ENCODE measurements at places on chromosomes 2 and 18. TPM values are rescaled to one million over a fixed set of nuclear protein-coding genes. Genes with fewer than 3 reads are reported as not detected.

GRCh38 chr2:213451542-213452239, 167.4 kb downstream of the SPAG16 start:
- DNase-seq = peak; percentile 0

DNA sequence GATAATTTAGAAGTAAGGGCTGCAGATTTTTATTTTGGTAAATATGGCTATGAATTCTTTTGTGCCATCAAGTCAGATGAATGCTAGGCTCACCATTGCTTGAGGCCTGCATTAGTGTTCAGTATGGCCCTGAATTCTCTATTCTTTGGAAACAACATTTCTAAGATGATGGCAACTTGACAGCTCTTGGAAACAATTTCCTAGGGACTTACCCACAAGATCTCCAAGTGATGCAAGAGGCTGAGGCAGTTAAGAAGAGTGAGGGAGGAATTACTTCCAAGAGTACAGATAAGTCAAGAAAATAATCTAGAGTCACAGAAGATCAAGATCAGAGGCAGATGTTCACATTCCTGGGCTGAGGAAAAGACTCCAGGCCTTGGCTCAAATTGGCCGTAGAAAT, 129.1 kb downstream of the NRP2 start:
- no peak for DNase-seq

GRCh38 chr18:76476665-76477561, 18.1 kb downstream of the ZNF516 start:
- no peak for DNase-seq

FEV gene
- polyA plus RNA-seq = not detected

DNA sequence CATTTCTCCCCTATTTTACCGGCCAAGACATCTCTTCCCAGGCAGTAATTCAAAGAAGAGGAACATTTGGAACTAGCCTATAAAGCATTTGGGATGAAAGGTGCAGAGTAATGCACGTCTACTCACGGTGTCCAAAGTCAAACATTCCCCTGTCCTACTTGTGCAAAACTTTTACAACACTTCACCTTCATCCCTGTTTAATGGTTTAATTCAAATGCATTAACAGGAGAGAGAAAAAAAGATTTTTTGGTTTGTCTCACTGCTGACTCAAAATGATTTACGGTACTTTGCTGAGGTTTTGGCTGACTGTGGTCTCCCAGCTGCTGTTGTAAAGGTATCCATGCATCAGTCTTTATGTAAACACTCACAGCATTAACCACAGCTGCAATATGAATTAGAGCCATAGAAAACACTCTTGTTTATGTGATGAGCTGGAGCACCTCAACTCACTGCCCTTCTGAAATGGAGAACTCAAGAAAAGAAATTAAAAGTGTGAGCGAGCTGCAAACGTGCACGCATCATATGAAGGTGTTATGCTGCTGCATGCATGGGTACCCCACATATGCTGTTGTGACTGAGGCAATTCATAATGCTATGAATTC, 220.5 kb downstream of the PIEZO2 start:
- no peak for DNase-seq

DNA sequence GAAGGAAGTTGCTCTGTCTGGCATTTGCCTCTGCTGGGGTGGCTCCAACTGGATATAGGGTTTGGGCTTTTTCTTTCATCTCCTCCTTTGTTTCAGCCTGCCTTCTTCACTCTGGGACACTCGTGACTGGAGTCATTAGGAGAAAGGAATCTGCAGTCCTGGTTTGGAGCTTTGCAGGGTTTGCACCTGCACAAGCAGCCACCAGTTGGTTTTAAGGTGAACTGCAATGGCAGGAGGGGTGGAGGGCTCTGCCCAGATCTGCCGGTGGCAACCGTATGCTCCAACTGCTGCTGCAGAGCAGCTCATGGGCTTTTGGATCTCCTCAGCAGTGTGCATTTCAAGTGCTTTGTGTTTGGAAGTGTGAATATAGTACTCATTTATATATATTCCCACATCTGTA, 131.3 kb upstream of the MGAT5 start:
- no peak for DNase-seq

- no peak for DNase-seq
Measured at GRCh38 chr2:22525681-22526080, 859.3 kb upstream of the KLHL29 start.

- no peak for DNase-seq
Measured at GRCh38 chr2:234257859-234258561, 207.5 kb downstream of the SPP2 start.

ALPG gene
- polyA plus RNA-seq = not detected

- DNase-seq = no peak
Measured at GRCh38 chr2:109633284-109633961, 19.3 kb downstream of the SOWAHC start.

DNAH7 gene
- 5.2 TPM for polyA plus RNA-seq

GRCh38 chr2:98884658-98885057, 51.4 kb downstream of the CRACDL start:
- no peak for DNase-seq

GRCh38 chr2:46134531-46135227, 162.5 kb upstream of the EPAS1 start:
- no peak for DNase-seq

DNA sequence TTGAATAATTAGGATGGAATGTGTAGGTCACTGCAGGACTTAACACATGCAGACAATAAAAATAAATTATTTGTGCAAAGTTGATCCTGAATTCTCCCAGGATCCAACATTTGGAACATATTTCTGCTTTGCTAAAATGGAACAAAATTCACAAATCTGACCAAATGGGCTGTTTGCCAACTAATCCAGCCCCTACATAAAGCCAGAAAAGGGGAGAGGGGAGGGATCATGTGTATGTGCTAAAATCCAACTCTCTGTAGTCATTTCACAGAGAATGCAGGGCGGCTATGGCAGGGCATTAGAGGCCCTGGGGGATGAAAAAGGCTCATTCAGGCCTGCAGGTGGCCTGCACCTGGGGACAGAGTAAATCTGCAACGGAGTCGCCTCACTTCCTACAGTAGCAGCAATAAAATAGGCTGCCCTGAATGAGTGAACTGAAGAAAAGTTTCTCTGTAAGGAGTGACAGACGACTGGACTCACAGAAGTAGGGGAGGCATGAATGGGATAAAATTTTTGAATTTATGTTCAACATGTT, 4.0 kb upstream of the ZFP36L2 start:
- no peak for DNase-seq

DNA sequence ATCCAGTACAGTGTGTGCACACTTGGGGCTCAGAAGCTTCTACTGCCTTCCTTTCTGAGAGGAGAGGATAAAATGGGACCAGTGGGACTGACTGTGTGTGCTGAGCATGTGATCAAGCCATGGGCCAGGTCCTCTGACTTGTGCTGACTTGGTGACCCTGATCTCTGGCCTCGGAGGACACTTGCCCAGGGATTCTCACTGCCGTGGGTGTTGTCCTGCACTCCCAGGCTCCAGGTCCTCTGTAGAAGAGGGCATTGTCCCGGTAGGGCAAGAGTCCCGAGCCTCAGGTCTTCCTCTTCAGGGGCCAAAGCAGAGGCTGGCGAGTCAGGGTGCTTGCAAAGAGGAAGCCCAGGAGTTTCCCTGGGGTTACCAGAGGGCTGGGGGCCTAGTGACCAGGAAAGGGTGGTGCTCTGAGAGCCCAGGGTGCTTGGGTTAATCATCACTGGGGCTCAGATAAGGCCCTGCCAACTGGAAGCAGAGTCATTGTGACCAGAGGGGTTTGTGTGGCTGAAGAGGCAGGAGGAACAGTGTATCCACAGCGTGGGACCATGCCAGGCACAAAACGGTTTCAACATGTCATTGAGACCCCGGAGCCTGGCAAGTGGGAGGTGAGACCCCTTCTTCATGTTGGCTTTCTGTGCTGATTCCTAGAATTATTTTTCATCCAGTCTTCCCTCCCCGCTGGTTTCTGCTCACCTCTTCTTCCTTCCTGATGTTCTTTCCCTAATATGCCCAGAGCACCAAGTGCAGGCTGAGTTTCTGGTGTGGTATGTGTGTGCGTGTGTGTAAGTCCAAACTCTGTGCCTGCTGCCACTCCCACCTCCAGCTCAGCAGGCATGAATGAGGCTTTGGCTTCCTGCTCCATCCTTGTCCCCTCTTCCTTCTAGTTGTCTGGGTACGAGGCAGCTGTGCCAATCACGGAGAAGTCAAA, at the start of gene GCKR:
GCKR (plus strand) TSS at position 483 of the 931 bp plus-strand sequence; CDS start at position 549, 66 bp downstream.
- DNase-seq = no peak

DNA sequence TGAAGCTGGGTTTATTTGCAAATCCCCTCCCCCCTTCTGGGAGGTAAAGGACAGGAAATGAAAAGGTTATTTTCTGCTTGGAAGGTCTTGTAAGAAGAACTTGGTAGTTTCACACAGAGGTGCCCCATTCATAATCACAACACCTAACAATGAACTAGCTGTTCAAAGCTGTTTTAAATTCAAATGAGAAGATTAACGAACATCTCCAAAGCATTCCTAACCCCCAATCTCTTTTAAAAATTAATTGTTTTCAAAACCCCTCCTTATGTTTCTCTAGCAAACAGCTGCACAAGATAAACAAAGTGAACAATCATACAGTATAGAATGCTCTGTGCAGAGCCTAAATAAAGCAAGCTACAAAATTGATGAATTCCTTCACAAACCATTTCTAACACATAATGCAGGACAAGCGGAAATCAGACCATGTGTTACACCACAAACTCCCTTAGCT, 271.4 kb downstream of the SATB2 start:
- no peak for DNase-seq

DNA sequence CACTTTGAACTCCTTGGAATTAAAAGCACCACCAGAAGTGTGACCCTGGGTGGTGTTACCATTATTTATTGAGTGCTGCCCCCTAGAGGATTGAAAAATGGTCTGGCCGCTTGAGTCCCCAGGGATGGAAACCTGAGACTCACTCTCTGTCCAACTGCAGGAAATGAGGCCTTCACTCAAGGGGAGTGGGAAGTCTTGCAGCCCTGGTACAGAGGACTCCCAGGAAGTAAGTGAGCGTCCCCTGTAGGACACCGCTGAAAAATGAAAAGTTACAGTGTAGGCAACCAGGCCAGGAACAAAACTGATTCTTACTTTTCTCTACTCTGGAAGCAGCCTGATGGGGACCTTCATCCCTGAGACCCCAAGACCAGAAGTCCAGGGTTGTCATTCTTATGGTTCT, 2.2 kb upstream of the NRP2 start:
- peak; percentile 68 for DNase-seq

LIMS4 gene
- 1.1 TPM for polyA plus RNA-seq

GRCh38 chr2:121992700-121993099, 237.2 kb downstream of the TSN start:
- DNase-seq = no peak

GRCh38 chr18:13216711-13217465, 1.7 kb upstream of the LDLRAD4 start:
- no peak for DNase-seq

GRCh38 chr18:3753106-3753505, 303.1 kb downstream of the TGIF1 start:
- no peak for DNase-seq

- DNase-seq = no peak
Measured at GRCh38 chr2:128157644-128158043, 66.6 kb downstream of the UGGT1 start.

GRCh38 chr2:238119756-238120462, 18.6 kb upstream of the KLHL30 start:
- DNase-seq = no peak

DNA sequence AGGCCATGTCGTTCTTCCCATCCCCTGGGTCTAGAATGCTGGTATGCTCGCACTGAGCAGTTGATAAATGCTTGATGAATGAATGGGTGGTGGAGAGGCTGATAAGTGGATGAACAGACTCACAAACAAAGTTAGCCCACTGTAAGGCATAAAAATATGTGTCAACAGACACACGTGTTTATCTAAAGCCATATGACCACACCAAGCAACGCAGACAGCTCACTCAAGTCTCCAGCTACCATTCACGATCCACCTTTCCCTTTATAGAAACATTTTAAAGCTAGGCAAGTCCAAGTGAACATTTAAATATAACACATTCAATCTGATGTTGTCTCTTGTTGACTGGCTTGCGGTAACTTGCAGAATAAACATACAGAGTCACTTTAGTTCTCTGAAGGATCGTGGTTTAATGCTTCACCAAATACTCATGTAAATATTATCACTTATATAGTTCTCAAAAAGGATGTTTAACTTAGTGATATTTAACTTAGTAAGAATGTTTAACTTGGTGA, 105.5 kb downstream of the NOL10 start:
- DNase-seq = no peak

- no peak for DNase-seq
Measured at GRCh38 chr2:120738786-120739437, 3.2 kb downstream of the GLI2 start.

DNA sequence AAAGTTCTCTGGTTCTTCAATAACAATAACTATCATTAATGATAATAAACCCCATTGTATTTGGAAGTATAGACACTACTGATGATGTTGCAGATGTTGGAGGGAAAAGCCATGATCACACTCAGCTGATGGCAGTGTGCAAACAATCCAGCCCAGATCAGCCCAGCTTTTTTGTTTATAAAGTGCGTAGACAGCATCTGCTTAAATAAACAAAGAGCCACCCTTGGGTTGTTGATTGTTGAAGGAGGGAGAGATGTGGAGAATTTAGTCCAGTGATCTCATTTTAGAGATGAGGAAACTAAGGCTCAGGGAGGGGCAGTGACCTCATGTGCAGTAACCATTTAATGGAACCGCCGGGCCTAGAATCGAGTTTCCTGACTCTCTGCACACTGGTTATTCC, 56.0 kb upstream of the MEX3C start:
- DNase-seq = no peak

CCDC74A gene
- polyA plus RNA-seq = 5.9 TPM

DNA sequence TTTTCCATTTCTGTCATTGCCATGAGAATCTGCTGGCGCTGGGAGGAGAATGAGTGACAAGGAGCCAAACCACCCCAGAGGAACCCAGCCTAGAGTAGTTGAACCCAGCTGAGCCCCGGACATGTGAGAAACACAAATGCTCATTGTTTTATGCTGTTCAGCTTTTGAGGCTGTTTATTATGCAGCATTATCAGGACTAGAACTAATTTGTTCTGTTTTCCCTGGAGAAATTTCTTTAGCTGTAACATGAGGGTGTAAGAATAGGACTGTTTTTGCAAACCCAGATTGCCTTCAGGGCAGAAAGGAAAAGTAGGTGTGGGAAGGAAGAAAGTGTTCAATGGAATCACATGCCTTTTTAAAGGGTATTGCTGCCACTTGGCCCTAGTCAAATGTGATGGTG, 28.5 kb upstream of the DOCK10 start:
- no peak for DNase-seq

DNA sequence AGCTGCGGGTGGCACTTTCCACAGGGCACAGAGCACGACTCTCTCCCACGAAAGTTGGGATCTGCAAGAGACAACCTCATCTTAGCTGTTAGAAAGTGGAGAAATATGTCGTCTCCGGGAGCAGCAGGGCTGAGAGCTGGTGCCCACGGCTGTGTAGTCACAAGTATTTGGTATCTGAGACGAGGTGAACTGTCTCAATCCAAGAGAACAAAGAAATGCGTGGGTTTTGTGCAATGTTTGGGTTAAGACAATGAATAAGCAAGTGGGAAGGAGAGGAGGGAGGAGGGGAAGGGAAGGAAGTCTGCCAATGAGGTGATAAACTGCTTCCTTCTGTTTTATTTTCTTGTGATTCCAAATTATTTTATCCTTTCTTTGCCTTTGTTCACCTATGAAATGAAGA, 18.0 kb downstream of the DYTN start:
- no peak for DNase-seq

WDR7 gene
- 11.2 TPM for polyA plus RNA-seq

UGT1A6 gene
- not detected for polyA plus RNA-seq

GRCh38 chr2:231394211-231395141, 1.0 kb upstream of the B3GNT7 start:
- no peak for DNase-seq

Data from right lung (tissue), 10 donors.